ENCODE measurements at places on chromosomes 12 and 14.

- no peak for DNase-seq
Measured at GRCh38 chr12:49616533-49617219, 6.7 kb upstream of the PRPF40B start.

DNA sequence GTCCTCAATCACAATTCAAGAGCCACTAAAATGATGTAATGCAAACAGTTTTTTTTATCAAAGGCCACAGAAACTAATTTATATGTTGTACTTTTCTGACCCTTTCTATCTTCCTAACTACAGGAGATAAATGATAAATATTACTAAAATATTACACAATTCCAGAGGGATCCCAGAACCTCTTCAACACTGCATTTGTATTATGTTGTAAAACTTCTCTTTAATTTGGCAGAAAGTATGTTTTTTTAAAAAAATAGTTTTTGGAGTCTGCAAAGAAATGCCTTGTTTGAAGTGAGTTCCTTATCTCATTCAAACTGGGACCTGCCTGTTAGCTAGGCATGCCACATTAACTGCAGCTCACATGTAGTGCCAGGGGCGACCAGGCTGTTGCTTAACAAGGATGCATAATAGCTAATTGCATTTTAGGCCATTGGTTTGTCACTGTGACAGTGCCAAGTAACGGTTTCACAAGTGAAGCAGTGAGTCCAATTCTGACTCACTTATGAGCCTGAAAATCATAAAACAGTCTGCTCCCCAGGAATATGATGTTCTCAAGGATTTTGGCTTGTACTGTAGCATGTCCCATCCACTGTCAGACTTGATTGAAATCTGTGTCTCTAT is 266.9 kb downstream of the KTN1 start:
- no peak for DNase-seq

- DNase-seq, result no peak
Measured at GRCh38 chr12:121955258-121956237, 37.2 kb downstream of the CFAP251 start.

DNA sequence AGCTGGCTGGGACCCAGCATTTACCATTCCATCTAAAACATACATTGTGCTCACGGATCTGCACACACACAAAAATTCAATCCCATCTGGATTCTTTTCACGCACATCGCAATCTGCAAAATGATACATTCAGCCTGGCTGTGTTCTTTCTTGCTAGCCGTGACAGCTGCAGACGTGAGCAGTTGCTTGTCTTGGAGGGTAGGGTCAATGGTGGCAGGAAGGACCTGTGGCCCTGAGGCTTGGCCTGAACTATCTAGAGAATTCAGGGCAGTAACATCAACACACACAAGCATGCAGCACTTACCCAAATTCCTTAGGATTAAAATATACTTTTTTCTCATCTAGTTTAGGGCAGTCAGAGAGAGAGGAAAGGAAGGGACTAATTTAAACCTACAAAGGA is 72.0 kb downstream of the DICER1 start:
- no peak for DNase-seq

DNA sequence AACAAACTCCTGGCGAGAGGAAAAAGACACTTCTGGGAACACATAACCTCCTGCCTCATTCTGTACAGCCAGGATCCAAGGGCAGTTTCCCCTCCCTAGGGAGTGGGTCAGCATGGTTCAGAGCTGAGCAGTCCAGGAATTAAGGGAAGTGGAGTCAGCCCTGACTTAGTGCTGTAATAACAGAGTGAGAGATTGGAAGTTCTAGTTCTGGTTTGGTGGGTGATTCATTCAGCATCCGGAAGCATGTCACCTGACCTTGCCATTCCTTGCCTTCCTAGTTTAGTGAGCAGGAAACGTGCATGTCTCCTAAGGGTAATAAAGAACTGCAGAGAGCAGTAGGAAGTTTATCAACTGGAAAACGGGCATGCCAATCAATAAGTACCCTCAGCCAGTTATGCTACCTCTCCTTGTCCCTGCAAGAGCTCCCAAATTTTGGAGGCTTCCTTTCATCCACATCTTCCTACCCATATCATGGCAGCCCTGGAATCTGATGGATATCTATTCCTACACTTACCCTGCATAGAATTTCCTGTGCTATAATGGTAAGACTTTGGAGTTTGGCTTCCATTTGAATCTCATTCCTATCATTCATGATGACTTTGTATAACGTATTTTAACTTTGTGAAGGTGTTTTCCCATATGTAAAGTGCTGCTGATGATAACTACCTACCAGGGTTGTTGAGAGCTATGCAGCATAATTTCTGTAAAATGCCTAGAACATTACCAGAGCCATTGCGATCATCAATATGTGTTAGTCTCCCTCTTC is 28.5 kb upstream of the MAGOHB start:
- no peak for DNase-seq

DNA sequence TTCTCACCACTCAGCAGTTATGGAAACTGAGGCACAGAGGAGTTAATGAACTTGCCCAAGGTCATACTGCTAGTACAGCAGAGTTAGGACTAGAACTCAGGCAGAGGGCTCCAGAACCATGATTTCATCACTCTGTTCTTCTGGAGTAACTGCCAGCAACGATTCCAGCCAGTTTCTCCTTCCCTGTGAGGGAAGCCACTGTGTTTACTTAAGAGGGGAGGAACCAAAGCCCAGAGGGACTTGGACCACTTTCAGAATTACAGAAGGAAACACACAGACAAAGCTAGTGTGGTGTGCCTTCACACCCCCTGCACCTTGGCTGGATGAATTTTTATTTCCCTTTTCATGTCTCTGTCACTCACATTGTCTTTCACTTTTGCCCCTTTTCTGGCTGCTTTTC is 398.2 kb downstream of the DPF3 start:
- no peak for DNase-seq

DNA sequence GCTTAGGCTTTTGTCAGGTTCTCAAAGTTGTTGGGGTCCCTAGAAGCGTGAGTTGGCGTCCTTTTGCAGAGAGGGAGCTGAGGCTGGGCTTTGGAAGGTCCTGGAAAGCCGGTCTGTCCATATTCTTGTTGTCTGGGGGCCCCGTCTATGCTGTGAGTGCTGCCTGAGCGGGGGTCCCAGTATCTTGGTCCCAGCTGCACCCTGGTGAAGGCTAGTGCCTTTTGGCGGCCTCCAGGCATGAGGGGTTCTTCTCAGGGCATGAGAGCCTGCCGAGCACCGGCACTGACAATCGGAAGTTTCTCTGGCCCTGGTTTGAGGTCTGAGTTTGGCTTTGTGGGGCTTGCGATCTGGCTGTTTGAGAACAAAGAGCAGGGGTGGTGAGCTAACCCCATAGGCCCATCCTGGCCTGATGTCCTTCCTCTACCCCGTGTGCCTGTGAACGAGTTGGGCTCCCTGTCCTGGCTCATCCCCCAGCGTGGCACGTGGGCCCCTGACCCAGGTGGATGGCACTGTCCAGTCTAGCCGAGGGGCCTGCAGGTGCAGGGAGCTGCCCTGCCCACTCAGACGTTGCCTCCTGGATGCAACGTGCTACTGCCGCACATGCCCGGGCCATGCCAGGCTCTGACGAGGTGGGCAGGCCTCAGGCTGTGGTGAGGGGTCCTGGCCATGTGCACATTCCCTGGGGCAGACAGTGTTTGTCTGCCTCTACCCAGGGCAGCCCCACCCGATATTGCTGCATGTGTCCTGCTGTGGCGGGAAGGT is 3.9 kb downstream of the CEP170B start:
- DNase-seq, result no peak

- peak; percentile 65 for DNase-seq
Measured at GRCh38 chr14:102235275-102235897, 69.6 kb downstream of the MOK start.

- no peak for DNase-seq
Measured at GRCh38 chr14:72700338-72701236, 193.3 kb downstream of the DPF3 start.

- DNase-seq, result no peak
Measured at GRCh38 chr14:85041618-85042017, 488.3 kb upstream of the FLRT2 start.

- DNase-seq, result no peak
Measured at GRCh38 chr14:68376067-68376779, 416.6 kb downstream of the ZFP36L1 start.

Data from activated CD8-positive, alpha-beta memory T cell treated with anti-CD3 and anti-CD28 coated beads for 48 hours (primary cell).